CD4-positive, alpha-beta T cell treated with Interleukin-10 for 1 hour (primary cell): ENCODE measurements at places on chromosomes 5 and 9.
A peak's percentile ranks its signal among the peaks of the same experiment; 100 is the strongest.

- no peak for DNase-seq
Measured at GRCh38 chr5:178094345-178094744, 19.0 kb upstream of the N4BP3 start.

- DNase-seq = no peak
Measured at GRCh38 chr9:96483733-96484390, 33.9 kb downstream of the HABP4 start.

GRCh38 chr5:56525113-56525512, 290.2 kb upstream of the MAP3K1 start:
- no peak for DNase-seq

DNA sequence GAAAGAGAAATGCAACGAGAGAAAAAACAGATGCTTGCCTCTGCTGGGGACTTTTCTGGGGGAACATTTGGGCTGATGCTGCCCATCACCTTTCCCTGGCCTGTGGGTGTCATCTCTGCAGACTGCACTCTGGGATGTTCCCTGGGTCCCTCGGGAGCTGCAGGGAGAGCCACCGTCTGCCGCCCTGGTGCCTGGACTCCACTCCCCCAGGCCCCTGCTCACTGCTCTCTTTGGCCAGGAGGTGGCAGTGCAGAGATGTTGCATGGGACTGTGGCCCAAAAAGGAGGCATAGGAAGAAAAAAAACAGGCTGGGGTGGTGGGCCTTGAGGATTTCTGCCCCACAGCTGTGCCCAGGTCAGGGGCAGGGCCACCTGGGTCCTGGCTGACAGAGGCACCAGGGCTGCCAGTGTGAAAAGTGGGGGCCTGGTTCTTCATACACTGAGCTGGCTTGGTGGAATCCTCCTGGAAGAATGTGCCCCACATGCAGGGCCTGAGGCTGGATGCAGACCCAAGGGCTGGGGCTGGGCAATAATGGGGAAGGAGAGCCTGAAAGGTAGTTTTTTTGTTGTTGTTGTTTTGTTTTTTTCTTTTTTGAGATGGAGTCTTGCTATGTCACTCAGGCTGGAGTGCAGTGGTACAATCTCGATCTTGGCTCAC, 353.6 kb downstream of the SLIT3 start:
- peak; percentile 13 for DNase-seq

GRCh38 chr5:168342151-168342825, 50.8 kb downstream of the WWC1 start:
- DNase-seq = no peak

DNA sequence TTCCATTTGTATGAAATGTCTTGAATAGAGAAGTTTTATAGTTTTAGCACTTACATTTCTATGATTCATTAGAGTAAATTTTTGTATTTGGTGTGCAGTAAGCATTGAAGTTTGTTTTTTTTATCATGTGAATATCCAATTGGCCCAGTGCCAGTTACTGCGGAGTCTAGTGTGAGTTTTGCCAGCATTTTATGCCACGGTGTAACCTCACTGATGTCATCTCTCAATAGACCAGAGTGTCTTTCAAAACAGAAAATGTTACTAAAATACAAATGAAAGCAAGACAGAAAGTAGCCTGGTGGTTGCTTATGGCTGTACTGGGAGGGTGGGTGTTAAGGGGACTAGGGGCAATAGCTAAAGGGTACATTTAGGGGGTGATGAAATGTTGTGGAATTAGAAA, 62.8 kb downstream of the IPPK start:
- DNase-seq = no peak

GRCh38 chr5:127040796-127041520, 10.6 kb upstream of the MARCHF3 start:
- no peak for DNase-seq

GRCh38 chr9:112853882-112854585, 36.6 kb downstream of the SLC46A2 start:
- DNase-seq = no peak

DNA sequence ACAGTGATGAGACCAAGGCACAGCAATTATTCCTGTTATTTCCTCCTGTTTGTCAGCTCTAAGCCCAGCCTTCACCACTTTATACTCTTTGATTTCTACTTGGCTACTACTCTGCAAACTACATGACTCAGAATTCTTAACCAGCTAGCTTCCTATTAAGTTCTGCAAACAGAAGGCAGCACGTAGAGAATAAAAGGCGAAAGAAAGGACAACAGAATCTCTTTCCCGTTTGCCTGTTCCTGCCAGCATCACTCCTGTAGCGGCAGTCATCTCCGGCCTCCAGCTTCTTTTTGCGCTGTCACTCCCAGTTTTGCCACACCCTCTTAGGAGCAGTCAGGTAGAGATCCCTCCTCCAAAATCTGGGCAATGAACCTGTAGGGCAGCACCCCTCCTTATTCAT, 29.9 kb downstream of the DPYSL3 start:
- DNase-seq = no peak

DNA sequence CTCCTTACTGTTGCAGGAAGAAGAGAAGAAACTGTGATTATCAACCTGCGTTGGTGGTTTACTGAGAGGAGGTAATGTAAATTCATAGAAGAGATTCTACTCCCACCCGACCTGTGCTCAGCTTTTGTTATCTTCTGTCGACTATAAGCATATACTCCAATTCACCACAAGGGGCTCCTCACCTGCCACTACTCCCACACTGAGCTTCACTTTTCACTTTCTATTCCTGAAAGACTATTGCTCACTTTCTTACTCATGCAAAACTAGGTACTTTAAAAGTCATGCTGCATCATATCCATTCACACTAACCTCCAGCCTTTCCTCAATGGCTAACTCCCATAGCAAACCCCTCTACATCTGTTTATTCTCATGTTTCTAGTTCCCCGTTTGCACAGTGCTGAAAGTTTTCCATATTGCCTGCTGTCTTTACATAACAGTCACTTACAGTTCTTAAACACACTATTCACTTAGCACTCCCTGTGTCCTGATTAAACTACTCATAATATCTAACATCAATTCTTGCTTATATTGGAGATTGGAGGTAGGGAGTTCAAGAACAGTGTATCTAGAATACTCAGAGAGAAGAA, 1062.6 kb downstream of the NR2F1-AS1 start:
- no peak for DNase-seq

DNA sequence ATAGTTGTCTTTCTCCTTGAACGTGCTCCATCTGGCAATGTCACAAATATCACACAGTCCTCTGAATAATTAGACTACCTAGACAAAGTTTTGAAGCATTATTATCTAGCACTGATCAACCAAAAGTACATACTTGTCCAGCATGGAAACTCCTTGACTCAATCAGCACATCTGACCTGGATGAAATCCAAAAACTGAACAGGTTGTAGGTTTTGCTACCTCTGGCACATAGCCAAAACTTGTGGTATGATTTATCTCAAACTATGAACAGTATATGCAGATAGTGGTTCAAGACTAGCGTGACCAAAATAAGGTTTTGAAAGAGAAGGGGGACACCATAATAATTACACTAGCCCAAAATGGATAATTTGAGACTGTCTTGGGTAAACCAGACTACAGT, 158.1 kb downstream of the ARRDC3 start:
- no peak for DNase-seq

- DNase-seq = no peak
Measured at GRCh38 chr9:98823666-98824334, 16.3 kb downstream of the GALNT12 start.

DNA sequence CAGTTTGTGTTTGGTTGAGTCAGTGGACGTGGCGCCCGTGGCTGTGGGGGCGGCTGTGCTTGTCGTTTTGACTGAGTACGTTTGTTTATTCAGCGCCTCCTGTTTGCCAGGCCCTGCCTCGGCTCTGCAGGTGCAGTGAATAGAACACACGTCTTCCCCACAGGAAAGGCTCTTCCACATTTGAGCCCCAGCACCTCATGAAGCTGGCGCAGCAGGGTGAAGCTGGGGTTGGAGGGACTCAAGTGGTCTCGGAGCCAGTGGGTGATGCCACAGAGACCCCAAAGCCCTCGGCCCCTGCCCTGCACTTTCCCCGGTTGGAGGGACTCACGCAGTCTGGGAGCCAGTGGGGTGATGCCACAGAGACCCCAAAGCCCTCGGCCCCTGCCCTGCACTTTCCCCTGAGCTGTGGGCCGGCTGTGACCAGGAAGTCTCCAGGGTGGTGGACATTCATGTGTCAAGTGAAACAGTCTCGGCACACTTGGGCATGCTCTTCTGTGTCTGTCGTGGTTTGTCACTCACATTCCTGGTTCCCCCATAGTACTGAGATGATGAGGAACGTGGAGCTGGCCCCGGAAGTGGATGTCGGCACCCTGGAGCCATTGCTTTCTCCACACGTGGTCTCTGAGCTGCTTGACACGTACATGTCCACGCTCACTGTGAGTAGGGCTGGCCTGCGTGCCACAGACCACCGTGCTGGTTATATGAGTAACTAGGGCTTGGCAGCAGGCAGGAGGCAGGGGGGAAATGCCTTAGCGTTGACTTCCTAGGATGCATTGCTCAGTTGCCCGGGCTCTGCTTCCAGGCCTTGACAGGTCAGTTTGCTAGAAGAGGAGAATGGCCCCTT, 13.6 kb downstream of the EXOC3 start:
- DNase-seq = no peak

GRCh38 chr9:72037571-72037970, 22.8 kb downstream of the C9orf57 start:
- no peak for DNase-seq

- no peak for DNase-seq
Measured at GRCh38 chr5:160514191-160514590, 92.5 kb downstream of the PTTG1 start.

DNA sequence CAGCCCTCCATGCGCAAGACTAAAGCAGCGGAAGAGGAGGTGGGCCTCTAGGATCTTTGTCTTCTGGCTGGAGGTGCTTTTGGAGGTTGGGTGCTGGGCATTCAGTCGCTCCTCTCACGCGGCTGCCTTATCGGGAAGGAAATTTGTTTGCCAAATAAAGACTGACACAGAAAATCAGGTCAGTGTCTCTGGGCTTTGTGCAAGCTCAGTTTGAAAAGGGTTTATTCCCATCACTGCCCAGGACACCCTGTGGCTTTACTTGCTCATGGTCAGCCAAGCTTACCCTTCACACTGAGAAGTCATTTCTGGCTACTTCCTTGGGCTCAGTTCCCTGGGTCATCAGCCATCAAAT, 10.5 kb downstream of the SLC2A8 start:
- DNase-seq = no peak

- no peak for DNase-seq
Measured at GRCh38 chr5:147734894-147735293, 47.6 kb downstream of the JAKMIP2 start.

- no peak for DNase-seq
Measured at GRCh38 chr5:18828351-18828750, 1159.6 kb downstream of the CDH18 start.

DNA sequence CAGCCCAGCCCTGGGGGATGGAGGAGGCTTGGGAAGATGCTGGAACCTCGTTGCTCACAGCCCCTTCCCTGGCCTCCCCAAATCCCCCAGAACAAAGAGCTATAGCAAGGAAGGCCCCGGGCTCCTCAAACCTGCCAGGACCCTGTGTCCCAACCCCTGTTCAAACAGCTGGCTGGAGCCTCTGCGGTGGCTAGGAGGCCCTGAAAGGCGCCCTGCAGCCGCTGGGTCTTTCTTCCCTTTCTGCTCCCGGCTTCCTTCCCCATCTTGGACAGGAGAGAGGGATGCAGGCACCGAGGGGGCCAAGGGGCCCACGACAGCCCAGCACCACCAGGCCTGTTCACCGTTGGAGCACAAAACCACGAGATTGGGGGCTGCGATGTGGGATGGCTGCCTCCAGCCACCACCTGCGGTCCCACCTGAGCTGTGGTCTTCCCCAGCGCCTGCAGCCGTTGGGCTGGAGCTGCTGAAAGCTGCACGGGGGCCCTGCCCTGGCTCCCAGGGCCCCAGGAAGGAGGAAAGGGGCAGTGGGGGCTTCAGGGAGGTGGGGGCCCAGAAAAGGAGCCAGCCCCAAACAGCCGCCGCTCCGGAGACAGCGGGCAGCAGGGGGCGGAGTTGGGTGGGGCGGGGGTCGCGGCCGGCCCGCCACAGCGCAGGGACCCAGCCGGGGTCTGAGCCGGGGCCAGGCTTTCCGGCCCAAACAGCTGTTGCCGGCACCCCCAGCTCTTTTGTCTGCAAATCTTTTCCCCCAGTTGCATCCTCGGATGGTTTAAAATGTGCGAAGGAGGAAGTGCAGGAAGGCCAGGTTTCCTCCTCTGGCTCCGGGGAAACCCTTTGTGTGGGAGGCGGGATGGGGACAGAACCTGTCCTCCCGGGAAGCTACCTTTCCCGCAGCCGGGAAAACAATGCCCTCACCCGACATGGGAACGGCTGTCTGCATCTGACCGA, 16.1 kb downstream of the NOTCH1 start:
- no peak for DNase-seq

DNA sequence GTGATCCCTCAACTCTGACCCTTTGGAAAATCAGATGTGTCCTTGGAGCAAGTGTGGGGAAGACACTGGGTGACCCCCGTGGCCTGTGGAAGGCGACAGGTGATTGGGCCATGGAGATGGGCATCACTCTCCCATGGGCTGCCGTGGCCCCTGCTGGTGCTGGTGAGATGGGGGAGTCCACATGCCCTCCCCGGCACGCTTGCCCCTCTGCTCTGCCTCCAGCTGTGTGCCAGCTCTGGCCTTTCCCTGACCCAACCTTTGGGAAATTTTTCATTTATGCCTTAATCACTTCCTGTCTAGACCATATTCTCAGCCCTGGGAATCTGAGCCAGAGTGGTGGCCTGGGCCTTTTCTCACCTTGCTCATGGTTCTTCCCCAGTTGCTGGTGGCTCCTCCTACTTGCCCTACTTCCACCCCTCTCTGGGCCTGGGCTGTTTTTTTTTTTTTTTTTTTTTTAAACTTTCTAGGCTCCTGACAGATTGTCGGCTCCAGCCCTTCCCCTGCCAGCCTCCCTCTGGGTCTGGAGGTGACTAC, 56.6 kb downstream of the RGS3 start:
- peak; percentile 80 for DNase-seq

DNA sequence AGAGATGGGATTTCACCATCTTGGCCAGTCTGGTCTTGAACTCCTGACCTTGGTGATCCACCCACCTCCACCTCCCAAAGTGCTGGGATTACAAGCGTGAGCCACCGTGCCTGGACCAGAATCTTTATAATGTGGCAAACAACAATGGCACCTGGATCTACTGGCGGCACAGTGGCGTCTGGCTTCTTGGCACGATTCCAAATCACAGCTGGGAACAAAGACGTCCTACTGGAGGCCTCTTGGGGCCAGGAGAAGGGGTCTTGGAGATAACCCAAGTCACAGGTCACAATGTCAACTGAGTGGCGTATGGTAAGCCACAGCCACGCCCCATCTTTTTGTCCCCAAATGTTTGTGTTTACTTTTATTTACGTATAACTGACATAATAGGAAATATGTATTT, 77.8 kb upstream of the RAPGEF1 start:
- no peak for DNase-seq
